ENCODE measurements at places on chromosomes 16 and 17. TPM values are rescaled to one million over a fixed set of nuclear protein-coding genes. Genes with fewer than 3 reads are reported as not detected.

TP53TG3B gene
- not detected for polyA plus RNA-seq

IRF8 gene
- 28.0 TPM for polyA plus RNA-seq

DNA sequence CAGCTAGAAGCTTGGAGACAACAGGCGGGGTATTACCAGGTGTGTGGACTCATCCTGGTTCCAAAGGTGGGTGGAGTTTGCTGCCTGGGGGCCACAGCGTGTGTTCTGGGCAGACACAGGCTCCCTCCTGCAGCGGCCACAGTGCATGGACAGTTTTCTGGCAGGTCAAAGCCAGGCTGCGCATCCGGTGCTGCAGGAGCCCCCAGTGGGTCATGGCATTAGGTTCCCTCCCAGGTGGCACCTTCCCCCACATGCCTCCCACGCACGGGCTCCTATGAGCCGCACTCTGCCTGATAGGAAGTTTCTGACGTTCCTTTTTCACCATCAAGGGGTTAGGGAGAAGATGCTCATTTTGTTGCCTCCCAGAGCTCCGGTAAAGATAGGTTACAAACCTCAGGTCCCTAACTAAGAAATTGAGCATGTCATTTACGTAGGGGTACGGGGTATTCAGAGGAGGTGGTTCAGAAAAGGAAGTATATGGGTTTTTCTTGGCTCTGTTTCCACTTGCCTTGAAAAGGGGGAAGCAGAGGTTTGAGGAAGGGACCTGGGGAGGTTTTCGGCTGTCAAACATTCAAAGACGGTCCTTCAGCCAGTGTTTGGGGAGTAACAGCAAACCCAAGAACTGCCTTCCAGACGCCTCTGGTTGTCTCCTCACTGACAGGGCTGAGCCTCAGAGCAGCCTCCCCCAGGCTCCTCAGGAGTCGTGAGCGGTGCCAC, 32.7 kb upstream of the NAT9 start:
- DNase-seq: no peak

DNA sequence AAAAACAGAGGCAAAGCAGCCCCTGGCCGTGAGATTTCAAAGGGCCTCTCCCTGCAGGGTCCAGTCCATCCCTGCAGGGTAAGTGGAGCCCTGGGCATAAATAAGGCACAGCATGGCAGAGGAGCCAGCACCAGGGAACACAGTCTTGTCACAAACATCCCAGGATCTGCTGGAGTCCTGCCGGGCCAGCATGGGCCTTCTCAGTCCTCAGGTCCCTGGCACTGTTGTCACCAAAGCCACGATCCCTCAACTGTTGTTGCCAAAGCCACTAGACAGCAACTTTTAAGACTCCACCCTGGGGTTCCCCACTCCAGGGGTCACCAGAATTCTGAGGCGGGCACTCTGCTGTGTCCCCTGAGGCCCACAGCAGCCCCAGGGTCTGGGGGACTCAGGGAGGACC, 47.8 kb upstream of the BAHCC1 start:
- DNase-seq: no peak

CD300H gene
- 0.13 TPM for polyA plus RNA-seq

DNA sequence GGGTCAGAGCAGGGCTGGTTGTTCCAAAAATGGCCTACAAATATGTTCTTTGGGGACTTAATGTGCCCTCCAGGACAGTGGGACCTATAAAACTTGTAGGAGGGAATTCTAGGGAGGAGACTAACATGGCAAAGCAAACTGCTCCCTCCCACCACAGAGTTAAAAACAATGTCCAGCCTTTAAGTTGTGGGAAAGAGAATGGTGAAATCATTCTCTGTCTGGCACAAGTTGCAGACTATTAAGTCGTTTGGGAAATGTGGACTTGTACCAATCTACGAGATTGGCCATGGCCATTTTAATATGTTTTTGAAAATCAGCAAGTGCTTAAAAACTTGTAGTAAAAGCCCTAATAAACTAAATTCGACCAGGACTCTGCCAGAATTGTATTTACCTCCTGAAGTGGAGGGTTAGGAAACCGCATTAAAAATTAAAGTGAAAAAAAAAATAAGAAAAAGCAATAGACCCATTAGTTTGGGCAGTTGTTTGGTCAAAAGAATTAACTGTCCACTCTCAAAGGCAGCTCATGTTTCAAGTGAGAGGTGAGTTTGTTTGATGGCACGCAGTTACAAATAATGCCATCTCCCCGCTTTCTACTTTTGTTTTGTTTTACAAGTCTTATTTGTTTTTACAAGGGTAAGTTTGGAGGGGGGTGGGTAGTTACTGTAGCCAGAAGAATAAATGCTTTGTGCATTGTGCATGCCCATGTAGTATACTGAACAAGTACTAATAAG, 32.4 kb downstream of the ANKFN1 start:
- no peak for DNase-seq

DNA sequence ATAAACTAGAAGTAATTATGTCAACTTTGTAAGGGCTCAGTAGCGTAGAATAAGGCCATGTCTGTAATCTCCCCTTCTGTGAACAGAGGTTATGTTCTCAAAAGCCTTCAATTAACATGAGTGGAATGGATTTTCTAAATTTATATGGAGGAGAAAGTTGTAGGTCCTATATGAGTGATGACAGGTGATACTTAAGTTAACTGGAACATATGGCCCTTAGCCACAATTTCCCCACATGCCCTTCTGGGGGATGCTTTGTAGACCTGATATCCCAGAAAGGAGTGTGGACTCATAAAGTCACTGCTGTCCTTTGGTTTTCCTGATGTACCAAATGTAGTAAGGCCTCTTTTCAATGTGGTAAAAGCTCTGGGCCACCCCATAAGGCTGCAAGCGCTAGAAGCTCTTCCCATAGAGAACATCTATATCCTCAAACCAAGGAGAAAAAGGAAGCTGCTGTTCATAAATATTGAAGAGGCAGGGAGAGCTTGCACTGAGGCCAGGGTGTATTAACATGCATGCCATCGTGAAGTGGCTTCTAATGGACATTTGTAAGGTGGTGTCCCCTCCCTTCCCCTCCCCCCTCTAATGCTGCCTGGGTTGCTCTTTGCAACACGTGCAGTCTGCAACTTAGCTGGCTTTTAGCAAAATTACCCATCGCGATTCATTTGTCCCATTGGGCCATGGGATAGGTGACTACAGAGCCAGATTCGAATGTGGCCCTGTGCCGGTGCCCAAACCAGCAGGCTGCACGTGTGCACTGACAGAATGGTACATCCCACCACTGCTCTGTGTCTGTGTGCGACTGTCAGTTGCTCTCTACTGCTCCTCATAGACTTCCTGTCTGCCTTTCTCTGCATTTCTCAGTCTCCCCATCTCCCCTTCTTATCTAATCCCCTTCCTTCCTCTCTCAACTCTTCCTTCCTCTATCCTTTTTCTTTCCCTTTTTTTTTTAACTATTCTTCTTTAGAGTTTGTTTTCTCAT, 269.0 kb downstream of the WWOX start:
- no peak for DNase-seq

DNA sequence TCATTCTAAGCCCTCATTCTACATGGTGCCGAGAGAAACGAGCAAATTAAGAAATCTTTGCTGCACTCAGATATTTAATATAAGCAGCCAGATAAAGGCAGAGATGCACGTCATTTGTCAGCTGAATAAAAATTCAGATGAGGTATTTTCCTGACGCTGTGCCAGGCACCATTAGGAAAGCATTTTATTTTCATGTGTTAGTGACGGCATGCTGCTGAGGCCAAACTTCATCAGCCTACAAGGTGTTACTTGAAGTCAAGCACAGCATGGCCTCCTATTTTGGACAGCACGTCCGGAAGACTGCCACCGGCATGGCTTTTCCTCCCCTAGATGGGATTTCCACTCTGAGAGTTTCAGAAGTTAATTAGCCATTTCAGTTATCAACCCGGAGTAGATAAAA, 70.3 kb downstream of the IRX3 start:
- DNase-seq: no peak

VAC14 gene
- polyA plus RNA-seq: 26.6 TPM

Data from small intestine (tissue), 16 donors.